ENCODE measurements at places on chromosomes 7 and 10. TPM values are rescaled to one million over a fixed set of nuclear protein-coding genes. Genes with fewer than 3 reads are reported as not detected.

CC2D2B gene
- 0.24 TPM for total RNA-seq

PLAU gene
- total RNA-seq: 1,498 TPM

HTRA1 gene
- 388 TPM for total RNA-seq

PLAC9 gene
- total RNA-seq: not detected

ANAPC16 gene
- total RNA-seq: 64.6 TPM

Measured in foreskin keratinocyte (primary cell).